Panc1 (cell line): ENCODE measurements at places on chromosomes 1 and 21. TPM values are rescaled to one million over a fixed set of nuclear protein-coding genes. Genes with fewer than 3 reads are reported as not detected.

The WDR64 gene
- not detected for total RNA-seq

The IVNS1ABP gene
- 70.2 TPM for total RNA-seq

The MIER1 gene
- total RNA-seq: 33.7 TPM

The PLA2G5 gene
- not detected for total RNA-seq

DNA sequence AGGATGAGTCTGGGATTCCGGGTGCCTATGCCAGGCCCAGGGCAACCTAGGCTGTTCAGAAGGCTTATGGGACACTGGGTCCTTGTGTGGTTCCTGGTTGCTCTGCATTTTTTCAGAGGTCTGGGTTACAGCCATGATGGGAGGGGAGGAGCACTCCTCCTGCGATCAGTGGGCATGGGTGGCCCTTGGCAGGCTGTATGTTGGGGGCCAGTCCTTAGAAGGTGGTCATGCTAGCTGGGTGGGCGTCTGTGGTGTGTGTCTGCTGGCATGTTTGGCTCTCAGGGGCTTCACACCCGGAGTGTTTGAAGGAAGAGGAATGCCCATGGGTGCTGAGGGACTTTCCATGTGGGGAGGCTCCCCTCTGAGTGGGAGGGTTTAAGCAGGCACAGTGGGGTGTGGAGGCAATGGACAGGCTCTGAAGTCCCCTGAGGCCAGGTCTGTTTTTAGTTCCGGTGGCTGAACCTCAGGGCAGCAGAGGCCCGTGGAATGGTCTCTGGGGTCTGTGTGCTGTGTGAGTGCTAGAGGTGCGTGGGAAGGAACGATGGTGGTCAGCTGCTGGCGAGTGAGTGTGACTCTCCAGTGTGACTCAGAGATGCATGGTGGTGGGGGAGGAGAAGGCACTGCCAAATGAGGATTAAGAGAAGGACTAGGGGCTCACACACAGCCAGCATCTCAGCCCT, 25.3 kb downstream of the CACNA1E start:
- DNase-seq: no peak

DNA sequence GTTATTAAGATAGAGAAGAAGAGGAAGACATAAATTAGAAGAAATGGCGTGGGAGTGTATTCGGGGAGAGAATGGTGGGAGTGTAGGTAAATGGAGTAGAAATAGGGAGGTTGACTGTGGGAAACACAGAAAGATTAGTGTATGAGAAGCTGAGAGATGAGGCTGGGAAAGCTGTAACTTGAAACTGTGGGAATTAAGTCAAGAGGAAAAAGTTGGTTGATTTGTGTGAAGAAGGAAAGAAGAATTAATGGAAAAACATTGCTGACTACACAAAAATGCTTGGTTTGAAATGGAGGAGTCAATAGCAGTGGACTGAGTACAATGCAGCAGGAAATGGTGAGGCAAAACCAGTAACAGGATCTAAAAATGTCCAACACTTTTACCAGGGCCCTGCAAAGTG, 448.3 kb downstream of the PTPRC start:
- no peak for DNase-seq

- no peak for DNase-seq
Observed at GRCh38 chr1:193210996-193211395, 24.6 kb upstream of the B3GALT2 start.
